ENCODE measurements at places on chromosomes 3 and 15. TPM values are rescaled to one million over a fixed set of nuclear protein-coding genes. Genes with fewer than 3 reads are reported as not detected.

- DNase-seq: no peak
These were observed 429.6 kb upstream of the MDFIC2 start for GRCh38 chr3:70742081-70742480.

GRCh38 chr3:42539871-42540714 lies 37.6 kb downstream of the VIPR1 start:
- DNase-seq: no peak

- DNase-seq: no peak
These were observed 366.3 kb downstream of the TIGIT start for GRCh38 chr3:114660124-114660523.

- no peak for DNase-seq
These were observed 259.2 kb downstream of the GBE1 start for GRCh38 chr3:81502236-81502635.

DNA sequence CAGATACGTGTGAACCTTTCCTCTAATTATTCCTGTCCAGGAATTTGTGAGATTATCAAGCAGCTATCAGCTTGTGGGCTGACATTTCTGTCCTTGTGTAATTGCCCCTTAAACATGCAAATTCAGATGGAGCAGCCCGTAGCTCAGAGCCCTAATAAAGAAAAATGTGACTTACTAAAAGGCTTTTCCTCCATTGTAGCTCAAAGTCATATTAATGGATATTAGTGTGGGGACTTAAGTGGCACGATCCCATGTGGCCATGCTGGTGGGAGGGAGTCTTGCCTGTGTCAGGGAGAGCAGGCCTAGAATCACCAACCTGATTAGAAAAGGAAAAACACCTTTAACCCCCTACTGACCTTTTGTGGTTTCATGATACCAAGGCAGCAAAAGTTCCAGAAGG lies 399.2 kb downstream of the LRTM1 start:
- no peak for DNase-seq

GRCh38 chr15:75151214-75152128 lies 50.2 kb upstream of the C15orf39 start:
- DNase-seq: no peak

GRCh38 chr3:79497447-79498111 lies 270.2 kb downstream of the ROBO1 start:
- no peak for DNase-seq

DNA sequence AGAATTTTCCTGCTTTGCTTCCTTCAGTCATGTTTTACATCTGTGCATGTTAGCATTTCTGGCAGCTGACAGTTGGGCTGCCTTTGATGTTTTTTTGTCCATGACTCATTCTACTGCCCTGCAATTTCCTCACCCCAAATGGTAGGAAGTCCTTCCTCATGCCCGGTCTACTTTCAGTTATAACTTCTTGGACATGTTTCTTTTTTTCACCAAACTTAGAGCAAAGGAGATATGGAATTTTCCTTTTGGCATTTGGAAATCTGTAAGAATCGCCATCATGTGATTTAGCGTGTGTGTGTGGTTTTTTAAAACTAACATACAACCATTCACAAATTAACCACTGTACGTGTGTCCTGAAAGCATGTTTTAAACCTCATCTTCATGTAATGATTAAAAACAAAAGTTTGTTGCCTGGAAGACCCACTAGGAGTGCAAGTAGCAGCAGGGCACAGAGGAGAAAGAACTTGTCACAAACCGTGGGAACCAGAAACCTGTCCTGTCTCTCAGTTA lies 430.7 kb upstream of the CFAP20DC start:
- DNase-seq: no peak

GRCh38 chr3:88641033-88641604 lies 466.3 kb upstream of the EPHA3 start:
- no peak for DNase-seq

The BBX gene
- 43.4 TPM for total RNA-seq

The MBD4 gene
- 37.1 TPM for total RNA-seq

The TMEM158 gene
- 5.7 TPM for total RNA-seq

The NPAP1 gene
- total RNA-seq: not detected

The TNNC1 gene
- total RNA-seq: not detected
